CD4-positive, alpha-beta T cell treated with Interleukin-17A for 4 hours (primary cell): ENCODE measurements at places on chromosomes 2 and 18.

DNA sequence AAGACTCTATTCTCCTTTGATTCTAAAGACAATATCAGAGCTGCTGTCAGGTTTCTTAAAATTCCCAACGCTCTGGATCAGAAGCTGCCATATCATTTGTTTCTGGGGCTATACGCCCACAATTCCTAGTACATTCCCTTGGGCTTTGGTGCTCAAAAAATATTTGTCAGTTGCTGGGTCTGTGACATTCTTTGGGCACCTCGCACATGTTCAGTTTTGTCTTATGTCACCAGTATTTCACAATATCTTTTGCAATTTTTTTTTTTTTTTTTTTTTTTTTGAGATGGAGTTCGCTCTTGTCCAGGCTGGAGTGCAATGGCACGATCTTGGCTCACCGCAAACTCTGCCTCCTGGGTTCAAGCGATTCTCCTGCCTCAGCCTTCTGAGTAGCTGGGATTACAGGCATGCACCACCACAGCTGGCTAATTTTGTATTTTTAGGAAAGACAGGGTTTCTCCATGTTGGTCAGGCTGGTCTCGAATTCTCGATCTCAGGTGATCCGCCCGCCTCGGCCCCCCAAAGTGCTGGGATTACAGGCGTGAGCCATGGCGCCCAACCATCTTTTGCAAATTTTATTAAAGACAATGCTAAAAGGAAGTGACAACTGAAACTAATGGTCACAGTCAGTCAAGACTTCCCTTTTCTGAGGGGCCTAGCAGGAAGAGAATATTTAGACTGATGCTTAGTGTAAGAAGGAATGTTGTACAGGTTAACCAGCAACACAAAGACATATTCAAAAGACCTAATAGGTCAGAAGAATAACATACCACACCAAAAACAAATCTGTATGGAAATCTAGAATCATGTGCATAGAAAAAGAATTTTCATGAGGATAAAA, 6.8 kb downstream of the ZNF397 start:
- no peak for DNase-seq

DNA sequence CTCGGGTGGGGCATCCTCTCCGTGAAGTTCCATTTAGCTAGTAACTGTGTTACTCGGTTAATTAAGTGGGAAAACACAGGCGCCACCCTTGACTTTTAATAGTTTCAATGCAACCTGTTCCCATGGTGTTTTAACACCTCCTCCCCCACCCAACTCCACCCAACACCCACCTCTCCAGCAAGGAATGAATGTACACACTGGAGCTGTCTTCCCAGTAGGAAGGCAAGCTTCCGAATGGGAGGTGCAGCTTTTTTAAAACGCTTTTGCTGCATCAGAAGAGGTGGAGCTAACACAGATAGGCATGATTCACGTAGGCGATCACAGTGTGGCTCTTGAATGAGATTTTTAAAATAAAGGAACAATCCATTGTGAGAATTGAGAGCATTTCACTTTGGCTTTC, 73.8 kb upstream of the AGAP1 start:
- DNase-seq = no peak

DNA sequence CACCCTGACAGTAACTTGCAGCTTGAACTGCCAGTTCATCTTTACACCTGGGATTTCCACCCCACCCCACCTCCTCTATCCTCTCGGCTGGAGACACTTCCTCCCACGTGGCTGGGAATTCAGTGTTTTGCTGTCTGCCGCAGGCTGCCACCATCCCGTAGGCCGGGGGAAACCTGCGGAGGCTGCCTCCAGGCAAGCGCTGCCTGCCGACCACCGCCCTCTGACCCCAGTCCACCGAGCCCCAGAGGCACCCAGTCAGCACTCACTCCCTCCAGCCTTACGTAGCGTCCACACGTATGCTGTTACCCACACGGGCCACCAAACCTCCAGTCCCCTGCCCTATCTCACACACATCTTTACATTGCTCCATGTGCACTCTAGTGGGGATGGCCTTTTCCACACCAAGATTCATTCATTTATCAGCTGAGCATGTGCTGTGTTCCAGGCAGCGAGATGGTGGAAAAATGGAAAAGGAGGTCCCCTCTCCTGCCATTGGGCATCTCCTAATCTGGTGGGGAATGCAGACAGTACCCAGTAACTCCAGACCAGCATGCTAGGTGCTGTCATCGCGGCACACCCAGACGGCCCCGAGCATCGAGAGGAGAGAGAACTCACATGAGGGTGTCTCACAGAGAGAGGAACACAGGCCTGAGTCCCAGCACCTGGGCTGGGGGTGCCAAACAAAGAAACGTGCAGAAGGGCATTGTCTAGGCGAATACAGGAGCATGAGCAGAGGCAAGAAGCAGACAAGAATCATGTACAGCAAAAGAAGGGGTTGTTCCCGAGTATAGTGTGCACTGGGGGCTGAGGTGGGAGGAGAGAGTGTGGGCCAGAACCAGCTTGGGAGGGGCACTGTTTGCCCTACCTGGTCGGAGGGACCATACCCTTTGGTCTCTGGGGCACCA, 166.9 kb downstream of the SMAD7 start:
- DNase-seq = no peak

DNA sequence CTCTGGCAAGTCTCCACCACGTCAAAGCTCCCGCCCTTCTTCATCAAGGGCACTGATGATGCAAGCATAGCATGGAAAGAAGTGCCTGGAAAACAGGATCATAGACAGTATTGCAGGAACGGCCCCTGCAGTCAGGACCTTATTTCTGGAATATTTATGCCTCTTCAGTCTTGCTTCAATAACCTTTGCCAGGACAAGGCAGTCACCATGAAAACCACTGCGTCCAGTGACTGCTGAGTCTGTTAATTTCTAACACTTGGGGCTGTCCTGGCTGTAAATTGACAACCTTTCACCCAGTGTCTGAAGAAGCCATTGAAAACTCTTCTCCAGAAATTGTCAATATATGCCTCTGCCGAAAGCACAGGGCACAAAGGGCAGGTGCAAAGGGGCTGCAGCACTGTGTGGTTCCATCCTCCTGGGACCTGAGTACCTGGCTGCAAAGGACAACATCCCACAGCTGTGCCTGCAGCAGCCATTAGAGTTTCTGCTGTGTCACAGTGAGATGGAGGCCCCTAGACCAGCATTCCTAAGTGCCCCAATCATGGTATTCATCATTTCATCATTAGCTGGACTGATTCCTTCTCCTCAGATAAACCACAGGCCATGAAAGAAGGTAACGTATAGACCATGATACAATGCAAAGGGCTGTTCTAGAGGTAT, 819.6 kb downstream of the RNF144A start:
- DNase-seq = no peak

DNA sequence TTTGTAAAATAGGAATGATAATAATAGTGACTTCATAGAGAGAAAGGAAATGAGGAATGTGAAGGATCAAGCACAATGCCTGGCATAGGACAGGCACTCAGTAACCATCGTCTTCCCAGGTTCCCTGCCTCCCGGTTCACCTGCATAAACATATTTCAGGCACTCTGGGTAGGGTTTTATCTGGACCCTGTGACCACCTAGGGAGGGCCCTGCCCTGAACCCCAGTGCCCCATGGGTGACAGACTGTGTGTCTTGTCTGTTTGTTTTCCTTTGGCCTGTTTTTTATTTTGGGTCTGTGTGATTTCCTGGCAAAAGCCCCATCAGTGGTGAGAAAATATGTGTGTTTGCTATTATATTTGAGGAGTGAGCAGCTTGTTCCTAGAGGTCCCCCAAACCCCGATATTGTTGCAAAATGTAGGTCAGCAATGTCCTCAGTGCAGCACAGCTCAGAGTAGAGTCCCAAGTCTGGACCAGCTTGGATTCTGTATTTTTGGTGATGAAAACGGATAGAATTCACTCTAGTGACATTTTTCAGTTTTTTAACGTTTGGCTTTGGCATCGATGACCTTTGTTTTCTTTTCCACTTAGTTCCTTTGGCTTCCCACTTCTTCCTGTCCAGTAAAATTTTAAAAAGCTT, 9.6 kb upstream of the NT5C1B start:
- no peak for DNase-seq

- no peak for DNase-seq
Measured at GRCh38 chr2:72847534-72848315, 21.9 kb upstream of the EXOC6B start.

DNA sequence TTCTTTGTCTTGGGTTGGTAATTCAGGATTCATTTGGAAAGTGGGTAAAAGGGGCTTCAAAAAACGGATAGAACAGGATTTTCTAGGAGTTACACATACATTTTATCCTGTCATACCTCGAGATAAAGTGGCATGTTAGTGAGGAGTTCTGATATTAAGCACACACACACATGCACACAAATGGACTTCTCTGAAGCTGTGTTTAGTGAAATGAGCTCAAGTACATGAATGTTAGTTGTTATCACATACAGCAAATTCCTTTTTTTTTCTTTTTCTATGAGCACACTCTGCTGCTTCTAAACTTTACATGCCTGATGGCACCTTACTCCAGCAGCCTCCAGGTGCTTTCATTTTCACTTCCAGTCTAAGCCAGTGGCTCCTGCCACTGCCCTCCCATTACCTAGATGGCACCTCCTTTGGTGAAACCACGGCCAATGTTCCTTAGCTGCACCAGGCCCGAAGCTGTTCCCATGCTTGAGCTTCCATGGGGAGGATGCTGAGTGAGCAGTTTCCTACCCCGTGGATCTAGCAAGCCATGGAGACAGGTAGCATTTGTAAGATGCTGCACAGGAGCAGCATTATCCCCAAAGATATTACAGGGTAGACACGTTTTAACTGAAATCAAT, 49.7 kb downstream of the STAT1 start:
- no peak for DNase-seq

DNA sequence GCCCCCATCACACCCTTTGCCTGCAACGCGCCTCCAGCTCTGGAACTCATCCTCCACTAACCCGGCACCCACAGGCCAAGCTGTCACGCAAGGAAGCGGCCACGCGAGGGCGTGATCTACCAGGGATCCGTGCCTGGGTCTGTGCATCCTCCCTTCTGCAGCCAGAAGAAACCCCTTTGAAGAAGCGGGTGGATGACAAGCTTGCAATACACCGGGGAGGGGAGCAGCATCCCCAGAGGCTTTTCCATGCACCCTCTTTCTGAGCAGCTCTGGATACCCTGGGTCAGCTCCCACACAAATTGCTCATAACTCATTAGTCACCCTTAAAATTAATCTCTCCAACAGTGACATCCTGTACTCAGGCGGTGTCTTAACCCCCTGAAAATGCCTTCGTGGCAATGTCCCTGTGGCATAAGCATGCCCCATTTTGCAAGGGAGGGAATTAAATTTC, 47.6 kb downstream of the PDCL3 start:
- DNase-seq = peak; percentile 87

DNA sequence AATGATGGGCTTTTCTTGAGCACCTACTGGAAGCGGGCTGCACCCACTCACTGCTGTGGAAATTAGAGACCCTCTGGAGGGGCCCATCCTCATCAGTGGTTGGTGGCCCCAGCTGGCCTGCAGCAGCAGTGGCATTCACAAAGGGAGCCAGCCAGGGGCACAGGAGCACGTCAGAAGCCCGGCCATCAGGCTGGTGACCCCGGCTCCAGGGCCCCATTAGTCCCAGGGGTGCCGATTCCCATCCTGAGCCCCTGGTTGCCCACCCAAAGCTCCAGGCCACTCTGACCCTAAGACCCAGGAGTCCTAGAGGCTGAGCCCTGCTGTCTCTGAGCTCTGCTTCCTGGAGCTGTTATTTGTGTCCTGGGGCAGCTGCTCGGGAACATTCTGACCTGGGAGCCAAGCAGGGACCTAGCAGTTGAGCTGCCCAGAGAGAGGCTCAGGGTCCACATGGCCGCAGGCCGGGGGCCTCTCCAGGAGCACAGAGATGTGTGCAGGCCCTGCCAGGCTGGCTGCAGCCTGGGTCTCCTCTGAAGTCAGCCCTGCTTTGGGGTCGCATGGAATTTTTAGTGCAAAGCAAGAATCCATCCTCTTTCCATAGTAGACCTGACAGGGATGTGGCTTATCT, 207.2 kb downstream of the KLHL29 start:
- no peak for DNase-seq
